ENCODE measurements at places on chromosomes 12 and 14. TPM values are rescaled to one million over a fixed set of nuclear protein-coding genes. Genes with fewer than 3 reads are reported as not detected.

The AQP2 gene
- total RNA-seq, result not detected

The HELB gene
- 6.0 TPM for total RNA-seq

The ERP27 gene
- not detected for total RNA-seq

The LRRC43 gene
- total RNA-seq, result 3.3 TPM

All from smooth muscle cell of trachea (primary cell).